ENCODE measurements at places on chromosomes 3 and 15.

- no peak for DNase-seq
These were observed 60.1 kb downstream of the CAPN3 start for GRCh38 chr15:42419369-42419768.

- no peak for DNase-seq
These were observed 193.4 kb downstream of the ZNF621 start for GRCh38 chr3:40718209-40718608.

- DNase-seq: no peak
These were observed 115.4 kb upstream of the GALNT15 start for GRCh38 chr3:16059081-16059537.

DNA sequence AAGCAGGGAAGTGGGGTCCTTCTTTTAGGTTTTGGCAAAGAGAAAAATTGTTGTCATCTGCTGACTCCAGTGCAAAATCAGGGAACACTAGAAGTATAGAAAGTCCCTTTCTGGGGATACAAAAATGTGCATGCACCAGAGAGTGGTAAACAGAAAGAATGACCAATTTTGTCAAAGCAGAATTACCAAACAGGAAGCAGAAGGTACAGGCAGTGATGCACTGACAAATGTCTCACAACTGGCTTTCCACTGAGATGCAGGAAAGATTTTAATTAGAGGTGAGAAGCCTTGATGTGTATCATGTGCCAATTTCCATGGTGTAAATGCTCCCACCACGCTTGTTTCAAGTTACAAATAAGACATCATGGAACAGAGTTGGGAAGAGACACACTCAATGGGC is 66.0 kb downstream of the TRIM69 start:
- no peak for DNase-seq
